Psoas muscle (tissue), 8 donors: ENCODE measurements at places on chromosomes 2 and 18. TPM values are rescaled to one million over a fixed set of nuclear protein-coding genes. Genes with fewer than 3 reads are reported as not detected.

DNA sequence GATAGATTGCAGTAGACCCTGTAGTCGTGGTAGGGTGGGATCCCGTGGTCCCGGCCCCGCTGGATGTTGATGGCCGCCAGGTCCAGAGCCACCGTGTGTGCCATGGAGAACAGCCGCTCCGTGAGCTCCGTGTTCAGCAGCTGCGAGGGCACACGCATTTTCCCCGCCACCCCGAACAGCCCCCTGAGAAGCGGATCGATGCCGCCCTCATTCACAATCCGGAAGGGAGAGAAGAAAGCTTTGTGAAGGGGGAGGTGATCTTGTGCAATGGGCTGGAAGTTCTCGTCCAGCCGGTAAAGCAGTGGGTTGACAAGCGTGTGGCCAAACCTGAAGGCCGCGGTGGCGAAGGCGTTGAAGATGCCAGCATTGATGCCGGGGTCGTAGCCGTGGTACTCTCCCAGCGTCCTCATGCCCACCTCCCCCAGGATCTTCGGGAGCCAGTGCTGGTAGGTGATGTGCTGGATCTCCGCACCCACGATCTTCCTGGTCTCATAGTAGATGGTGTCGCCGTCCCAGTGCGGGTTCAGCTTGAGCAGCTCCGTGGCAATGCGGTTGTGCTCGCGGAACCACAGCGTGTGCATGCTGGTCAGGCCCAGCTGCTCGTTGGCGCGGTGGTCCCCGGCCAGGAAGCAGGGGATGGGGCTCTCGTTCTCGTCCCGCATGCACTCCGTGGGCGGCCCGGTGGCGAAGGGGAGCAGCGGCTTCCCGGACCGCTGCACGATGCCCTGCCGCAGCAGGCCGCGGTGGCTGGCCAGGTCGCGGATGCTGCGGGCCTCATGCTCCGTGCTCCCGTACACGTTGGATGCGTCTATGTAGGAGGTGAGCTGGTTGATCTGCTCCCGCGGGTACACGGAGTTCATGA lies 95.8 kb downstream of the PXDN start:
- no peak for DNase-seq
- no peaks in the 10 kb centered on the region for H3K27me3 ChIP-seq
- no peak overlapping the region for H3K4me3 ChIP-seq
- peaks cover 19% of the 10 kb centered on the region for H3K36me3 ChIP-seq

DNA sequence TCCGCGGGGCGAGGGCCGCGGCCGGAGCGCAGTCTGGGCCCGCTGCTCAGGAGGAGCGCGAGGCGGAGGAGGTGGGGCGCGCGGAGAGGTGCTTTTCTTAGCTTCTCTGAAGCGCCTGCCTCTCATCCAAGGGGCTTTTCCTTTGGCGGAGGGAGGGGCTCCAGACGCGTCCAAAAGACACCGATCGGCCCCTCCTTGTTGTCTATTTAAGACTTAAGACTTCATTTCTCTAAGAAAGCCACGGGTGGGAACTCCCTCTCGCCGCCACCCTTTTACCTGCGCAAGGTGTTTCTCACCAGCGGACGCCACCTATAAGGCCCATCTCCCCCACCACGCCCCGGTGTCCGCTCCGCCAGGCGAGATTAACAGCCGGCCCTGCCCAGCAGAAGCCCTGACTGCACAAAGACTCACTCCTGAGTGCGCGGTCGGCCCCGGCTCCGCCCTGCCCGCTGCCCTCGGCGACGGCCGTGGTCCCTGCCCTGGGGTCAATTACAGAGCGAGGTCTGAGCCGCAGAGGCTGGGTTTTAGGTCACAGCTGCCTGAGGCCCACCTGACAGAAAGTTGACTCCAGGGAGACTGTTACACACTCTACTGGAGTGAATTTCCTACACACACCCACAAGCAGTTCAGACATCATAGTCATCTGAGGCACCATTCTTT lies at the start of gene DSC2:
TSS of gene DSC2 (minus strand) at position 397 of the 660 bp plus-strand sequence. CDS start 450 bp downstream, outside the sequence.
- H3K4me1 ChIP-seq: no peaks in the 10 kb centered on the region
- no peaks in the 10 kb centered on the region for H3K27me3 ChIP-seq
- H3K4me3 ChIP-seq: peak within 1 kb of the TSS; percentile 57
- no peaks in the 10 kb centered on the region for H3K36me3 ChIP-seq
- DNase-seq: peak; percentile 47
- no peak within 1 kb of the TSS for H3K27ac ChIP-seq

- no peak overlapping the region for H3K4me3 ChIP-seq
- no peak overlapping the region for H3K27ac ChIP-seq
- H3K27me3 ChIP-seq: no peaks in the 10 kb centered on the region
- H3K36me3 ChIP-seq: no peaks in the 10 kb centered on the region
Observed at GRCh38 chr2:217749008-217749407, 253.8 kb downstream of the TNS1 start.

DNA sequence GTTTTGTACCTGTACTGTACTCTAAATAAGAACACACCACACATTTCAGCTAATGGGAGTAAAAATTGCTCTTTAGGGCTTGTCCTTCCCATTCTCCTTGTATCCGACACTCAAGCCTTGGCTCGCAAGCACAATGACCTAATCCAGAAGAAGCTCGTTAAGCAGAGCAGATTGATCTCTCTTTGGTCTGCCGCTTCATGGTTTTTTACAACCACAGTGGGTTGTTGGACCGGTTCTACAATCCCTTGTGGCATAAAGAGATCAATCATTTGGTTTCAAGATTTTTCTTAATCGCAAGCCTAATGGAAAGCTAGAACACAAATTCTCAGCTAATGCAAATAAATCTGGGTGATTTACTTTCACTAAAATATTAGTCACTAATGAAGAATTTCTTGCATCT lies 662.1 kb downstream of the LRP1B start:
- no peak overlapping the region for H3K27ac ChIP-seq
- H3K27me3 ChIP-seq: no peaks in the 10 kb centered on the region
- no peak overlapping the region for H3K4me3 ChIP-seq
- H3K4me1 ChIP-seq: no peaks in the 10 kb centered on the region
- DNase-seq: no peak
- no peaks in the 10 kb centered on the region for H3K36me3 ChIP-seq

DNA sequence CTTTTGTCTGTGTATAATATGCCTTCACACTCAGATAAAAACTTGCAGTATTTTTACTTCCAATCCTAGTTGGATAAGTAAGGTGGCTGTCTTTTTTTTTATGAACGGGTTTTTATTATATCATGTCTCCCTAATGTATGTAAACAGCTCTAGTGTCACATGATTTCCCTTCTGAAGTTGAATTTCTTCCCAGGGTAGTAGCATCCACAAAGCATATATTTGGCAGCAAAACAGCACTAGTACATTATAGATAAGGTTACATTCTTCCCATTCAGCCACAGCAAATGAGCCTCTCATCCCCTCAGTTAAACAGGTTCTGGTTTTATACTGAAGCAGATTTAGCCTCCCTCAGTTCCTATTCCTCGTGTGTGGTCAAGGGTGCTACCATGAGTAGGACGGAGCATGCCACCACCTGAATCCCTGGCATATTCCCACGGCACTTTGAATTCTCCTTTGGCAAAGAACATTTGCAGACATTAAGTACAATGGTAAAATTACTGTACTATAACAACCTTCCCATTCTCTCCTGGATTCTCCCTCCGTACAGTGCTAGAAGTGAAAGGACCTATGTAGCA lies 15.4 kb upstream of the DTNA start:
- H3K4me1 ChIP-seq: peaks cover 38% of the 10 kb centered on the region
- no peak overlapping the region for H3K4me3 ChIP-seq
- no peak for DNase-seq

DNA sequence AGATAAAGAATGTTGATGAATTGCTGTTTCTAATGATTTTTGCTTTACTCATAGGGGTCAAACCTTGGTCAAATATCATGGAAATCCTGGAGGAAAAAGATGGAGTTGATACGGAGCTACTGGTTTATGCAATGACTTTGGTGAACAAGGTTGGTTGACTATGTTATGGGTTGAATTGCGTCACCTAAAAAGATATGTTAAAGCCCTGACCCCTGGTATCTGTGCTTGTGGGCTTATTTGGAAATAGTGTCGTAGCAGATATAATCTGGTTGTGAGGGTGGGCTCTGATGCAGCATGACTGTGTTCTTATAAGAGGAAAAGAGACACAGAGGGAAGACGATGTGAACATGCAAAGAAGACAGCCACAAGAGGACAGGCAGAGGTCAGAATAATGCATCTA lies 226.2 kb downstream of the TPGS2 start:
- no peak for DNase-seq
- H3K36me3 ChIP-seq: peaks cover 13% of the 10 kb centered on the region
- H3K27me3 ChIP-seq: no peaks in the 10 kb centered on the region
- no peaks in the 10 kb centered on the region for H3K4me1 ChIP-seq

GRCh38 chr18:51191128-51191717 lies 6.3 kb downstream of the MEX3C start:
- H3K36me3 ChIP-seq: no peaks in the 10 kb centered on the region
- no peak for DNase-seq
- H3K27ac ChIP-seq: no peak overlapping the region
- H3K27me3 ChIP-seq: no peaks in the 10 kb centered on the region
- peaks cover 48% of the 10 kb centered on the region for H3K4me1 ChIP-seq

- H3K36me3 ChIP-seq: peaks cover 18% of the 10 kb centered on the region
- no peak overlapping the region for H3K4me3 ChIP-seq
- H3K27ac ChIP-seq: no peak overlapping the region
- no peak for DNase-seq
- H3K4me1 ChIP-seq: no peaks in the 10 kb centered on the region
Observed at GRCh38 chr2:223979730-223980396, 22.6 kb downstream of the MRPL44 start.

DNA sequence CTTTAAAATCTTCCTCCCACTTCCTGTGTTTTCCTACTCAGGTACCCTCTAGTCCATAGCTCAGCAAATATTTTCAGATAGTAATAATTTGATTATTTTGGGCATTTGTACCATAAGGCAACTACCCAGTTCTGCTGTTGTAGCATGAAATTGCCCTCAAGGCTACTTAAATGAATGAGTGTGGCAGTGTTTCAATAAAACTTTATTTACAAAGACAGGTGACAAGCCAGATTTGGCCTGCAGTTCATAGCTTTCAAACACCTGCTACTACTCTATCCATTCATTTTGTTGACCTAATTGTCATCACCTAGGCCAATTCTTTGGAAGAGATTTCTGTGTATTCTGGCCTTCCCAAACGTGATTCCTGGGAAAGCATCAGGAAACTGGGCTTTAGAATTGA lies 28.9 kb downstream of the NYAP2 start:
- no peaks in the 10 kb centered on the region for H3K4me1 ChIP-seq
- no peaks in the 10 kb centered on the region for H3K27me3 ChIP-seq
- H3K36me3 ChIP-seq: no peaks in the 10 kb centered on the region
- no peak for DNase-seq
- no peak overlapping the region for H3K4me3 ChIP-seq

DNA sequence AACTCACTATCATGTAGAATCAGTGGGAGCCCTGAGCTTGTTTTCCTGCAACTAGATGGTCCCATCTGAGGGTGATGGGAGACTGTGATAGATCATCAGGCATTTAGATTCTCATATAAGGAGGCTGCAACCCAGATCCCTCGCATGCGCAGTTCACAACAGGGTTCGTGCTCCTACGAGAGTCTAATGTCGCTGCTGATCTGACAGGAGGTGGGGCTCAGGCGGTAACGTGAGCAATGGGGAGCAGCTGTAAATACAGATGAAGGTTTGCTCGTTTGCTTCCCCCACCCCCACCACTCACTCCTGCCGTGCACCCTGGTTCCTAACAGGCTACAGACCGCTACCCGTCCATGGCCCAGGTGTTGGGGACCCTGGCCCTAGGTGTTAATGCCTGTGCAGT lies 113.6 kb downstream of the RNF144A start:
- no peak overlapping the region for H3K4me3 ChIP-seq
- no peaks in the 10 kb centered on the region for H3K27me3 ChIP-seq
- H3K36me3 ChIP-seq: peaks cover 7% of the 10 kb centered on the region

- peaks cover 6% of the 10 kb centered on the region for H3K4me1 ChIP-seq
- H3K27me3 ChIP-seq: peaks cover 10% of the 10 kb centered on the region
- no peak overlapping the region for H3K27ac ChIP-seq
- DNase-seq: no peak
- H3K4me3 ChIP-seq: peak overlapping the region; percentile 12
Observed at GRCh38 chr18:34153711-34154110, 71.0 kb downstream of the NOL4 start.

GRCh38 chr2:3493615-3494007 lies 25.7 kb downstream of the ADI1 start:
- H3K4me1 ChIP-seq: no peaks in the 10 kb centered on the region
- no peaks in the 10 kb centered on the region for H3K27me3 ChIP-seq
- DNase-seq: no peak
- H3K27ac ChIP-seq: no peak overlapping the region

DNA sequence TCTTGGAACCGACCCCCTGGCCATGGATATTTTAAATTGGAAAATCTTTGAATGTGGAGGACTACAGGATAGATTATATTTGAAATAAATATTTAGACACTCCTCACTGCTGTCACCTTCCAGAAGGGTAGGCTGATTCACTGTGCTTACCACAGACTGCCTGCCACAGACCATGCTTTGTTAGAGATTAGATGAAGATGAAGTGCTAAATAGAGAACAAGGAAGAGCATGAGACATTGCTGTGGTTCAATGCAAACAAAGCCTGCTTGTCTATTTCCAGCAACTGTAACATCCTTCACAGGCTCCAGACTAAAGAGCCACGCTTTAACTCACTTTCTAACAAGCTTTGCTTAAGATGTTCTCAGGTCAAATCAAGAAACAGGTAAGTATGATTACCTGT lies 81.0 kb upstream of the TMEM17 start:
- H3K4me3 ChIP-seq: no peak overlapping the region
- no peak for DNase-seq
- no peaks in the 10 kb centered on the region for H3K4me1 ChIP-seq
- H3K27ac ChIP-seq: no peak overlapping the region
- no peaks in the 10 kb centered on the region for H3K27me3 ChIP-seq
- H3K36me3 ChIP-seq: no peaks in the 10 kb centered on the region

DNA sequence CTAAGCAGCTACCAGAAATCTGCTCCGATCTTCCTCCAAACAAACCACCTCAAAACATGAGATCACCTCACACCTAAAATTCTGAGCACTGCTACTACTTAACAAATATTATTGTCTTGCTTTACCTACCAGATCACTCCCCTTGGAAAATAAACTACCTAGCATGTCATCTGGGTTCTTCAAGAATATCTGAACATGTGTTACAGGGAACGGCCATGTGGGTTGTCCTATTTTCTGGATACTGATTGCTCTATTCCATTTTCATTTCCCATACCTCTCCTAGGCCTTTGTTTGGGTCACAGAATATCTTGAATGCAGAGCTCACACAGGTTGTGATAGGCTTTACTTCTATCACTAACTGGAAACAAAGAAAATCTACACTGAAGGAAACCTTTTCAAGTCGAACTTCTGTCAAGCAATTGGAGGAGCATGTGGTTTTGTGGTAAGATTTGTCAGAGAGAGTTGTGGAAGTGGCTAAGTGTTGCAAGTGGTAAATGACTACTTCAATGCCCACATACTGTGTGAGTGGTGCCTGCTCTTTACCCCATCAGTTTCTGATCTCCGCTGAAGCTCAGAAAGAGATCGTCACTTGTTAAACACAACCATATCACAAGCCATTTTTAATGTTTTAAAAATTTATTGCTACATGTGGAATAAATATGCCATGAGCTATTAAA lies 739.1 kb upstream of the ZEB2 start:
- no peak for DNase-seq
- no peak overlapping the region for H3K4me3 ChIP-seq
- H3K27ac ChIP-seq: no peak overlapping the region
- H3K4me1 ChIP-seq: no peaks in the 10 kb centered on the region
- H3K27me3 ChIP-seq: no peaks in the 10 kb centered on the region

GRCh38 chr2:199119796-199120195 lies 337.9 kb downstream of the SATB2 start:
- no peak for DNase-seq
- H3K27ac ChIP-seq: no peak overlapping the region
- H3K4me1 ChIP-seq: no peaks in the 10 kb centered on the region
- no peak overlapping the region for H3K4me3 ChIP-seq
- no peaks in the 10 kb centered on the region for H3K36me3 ChIP-seq

The LBX2 gene
- 0.15 TPM for total RNA-seq

The MEP1B gene
- 0.38 TPM for total RNA-seq

The FAM124B gene
- 2.0 TPM for total RNA-seq

The PLEKHB2 gene
- 24.7 TPM for total RNA-seq

The MERTK gene
- total RNA-seq: 1.6 TPM

The HOXD3 gene
- total RNA-seq: 0.71 TPM

The NAT8 gene
- total RNA-seq: not detected
